ENCODE measurements at places on chromosomes 11 and 22.

- DNase-seq: no peak
These were observed 16.6 kb downstream of the ARAP1 start for GRCh38 chr11:72735495-72736027.

- no peak for DNase-seq
These were observed 12.0 kb downstream of the SART1 start for GRCh38 chr11:65973439-65974110.

DNA sequence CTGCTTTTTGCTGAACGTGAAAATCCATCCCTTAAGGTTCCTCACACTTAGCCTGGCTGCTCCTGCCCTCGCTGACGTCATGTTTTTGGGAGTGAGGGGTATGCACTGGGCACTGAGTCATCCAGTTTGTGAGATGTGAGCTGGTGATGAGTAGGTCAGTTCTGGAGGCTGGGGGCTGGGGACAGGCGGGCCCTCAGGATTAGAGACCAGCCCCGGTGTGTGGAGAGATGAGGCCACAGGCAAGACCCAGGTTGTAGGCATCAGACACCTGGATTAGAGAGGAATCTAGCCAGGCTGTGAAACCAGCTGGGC, 9.2 kb downstream of the KCNC1 start:
- DNase-seq: no peak

GRCh38 chr11:116339306-116340098, 433.3 kb downstream of the BUD13 start:
- DNase-seq: no peak

DNA sequence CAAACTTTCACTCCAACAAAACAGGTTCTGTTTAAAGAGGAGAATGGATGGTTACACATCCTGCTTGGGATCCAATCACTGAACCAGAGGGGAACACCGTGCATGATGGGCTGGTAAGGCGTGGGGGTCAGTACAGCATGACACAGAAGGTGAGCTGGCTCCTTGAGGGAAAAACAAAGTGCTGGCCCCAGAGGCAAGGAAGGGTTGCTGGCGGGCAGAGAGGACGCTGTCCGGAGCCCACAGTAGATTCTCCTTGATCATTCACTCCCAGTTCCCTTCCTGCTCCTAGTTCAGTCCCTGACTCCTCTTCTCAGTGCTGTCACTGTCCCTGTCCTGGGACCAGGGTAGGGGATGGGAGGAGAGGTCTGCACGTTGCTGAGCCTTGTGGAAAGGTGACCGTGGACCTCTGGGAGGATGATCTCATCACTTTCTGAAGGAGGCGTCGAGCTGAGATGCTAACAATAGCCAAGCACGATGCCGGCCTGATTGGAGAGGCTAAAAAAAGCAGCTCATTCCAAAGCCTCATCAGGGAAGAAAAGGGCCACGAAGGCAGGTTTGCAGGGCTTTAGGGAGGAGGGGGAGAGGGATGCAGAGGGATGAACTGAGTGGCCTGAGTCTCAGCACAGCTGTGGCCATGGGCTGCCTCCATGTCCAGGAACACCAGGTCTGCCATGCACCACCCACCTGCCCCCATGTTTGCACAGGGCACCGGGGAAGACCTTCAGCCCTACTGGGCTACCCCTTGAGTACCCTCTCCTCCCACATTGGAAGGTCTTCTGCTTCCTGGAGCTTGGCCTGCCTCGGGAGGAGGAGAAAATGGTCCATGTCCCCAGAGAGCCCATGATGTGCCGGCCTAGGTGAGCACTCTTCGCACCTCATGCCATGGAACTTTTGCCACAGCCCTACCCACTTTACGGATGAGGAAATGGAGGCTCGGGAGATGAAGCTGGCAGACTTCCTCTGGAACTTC, 72.7 kb upstream of the RTL6 start:
- DNase-seq: no peak

DNA sequence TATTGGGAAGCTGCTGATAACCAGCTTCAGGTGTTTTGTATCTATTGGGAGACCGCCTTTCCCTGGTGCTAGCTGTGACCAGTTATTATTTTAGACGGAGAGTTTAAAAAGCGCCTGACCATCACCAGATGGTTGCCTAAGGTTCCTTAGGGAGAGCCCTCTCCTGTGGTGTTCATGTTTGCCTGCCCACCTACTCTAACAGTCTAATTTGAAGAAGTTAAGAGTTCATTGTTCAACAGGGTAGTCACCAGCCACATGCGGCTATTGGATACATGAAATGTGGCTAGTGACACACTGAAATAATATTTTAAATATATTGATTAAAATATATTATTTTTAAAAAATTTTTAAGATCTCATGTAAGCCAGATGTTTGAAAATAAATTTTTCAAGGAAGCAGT, 71.3 kb upstream of the SLN start:
- DNase-seq: no peak

- DNase-seq: no peak
These were observed 133.2 kb downstream of the APOL5 start for GRCh38 chr22:35850831-35851230.

DNA sequence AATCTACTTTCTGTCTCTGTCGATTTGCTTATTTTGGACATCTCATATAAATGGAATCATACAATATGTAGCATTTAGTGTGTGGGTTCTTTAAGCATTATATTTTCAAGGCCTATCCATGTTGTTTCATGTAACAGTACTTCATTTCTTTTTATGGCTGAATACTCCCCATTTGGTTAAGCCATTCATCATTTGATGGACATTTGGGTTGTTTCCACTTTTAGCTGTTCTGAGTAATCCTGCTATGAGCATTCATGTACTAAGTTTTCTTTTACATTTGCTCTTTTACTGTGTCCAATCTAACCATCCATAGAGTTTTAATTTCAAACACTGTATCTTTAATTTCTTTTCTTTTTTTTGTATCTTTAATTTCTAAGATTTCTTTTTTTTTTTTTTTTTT, 55.6 kb upstream of the SPTBN2 start:
- no peak for DNase-seq

DNA sequence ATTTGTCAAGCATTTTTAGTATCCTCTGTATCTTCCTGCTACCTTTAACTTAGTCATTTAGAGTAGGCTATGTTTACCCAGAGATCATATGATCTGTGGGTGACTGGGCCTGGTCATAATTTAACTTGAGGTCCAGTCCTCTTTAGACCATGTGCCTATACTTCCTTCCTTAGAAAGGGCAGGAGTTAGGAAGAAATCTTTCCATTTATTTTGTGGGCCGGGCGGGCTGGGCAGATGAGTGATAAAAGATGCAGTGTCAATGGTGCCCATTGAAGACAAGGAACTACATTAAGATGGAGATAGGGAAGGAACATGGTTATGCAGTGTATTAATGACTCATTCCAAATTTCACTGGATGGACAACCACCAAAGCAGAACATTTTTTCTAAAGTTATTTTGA, 30.9 kb upstream of the PDE3B start:
- DNase-seq: no peak

DNA sequence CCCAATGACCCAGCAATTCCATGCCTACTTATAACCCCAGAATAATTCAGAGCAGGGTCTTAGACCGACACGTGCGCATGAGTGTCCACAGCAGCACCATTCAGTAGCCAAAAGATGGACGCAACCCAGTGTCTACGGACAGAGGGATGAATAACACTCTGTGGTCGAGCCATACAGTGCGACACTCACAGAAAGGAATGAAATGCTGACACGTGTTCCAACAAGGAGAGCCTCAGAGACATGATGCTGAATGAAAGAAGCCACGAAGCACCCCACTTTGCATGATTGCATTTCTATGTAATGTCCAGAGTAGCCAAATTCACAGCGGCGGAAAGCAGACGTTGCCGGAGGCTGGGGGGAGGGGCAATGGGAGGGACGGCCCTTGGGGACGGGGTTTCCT, 134.4 kb downstream of the CTTN start:
- no peak for DNase-seq

- DNase-seq: no peak
These were observed 59.3 kb upstream of the TTC12 start for GRCh38 chr11:113255096-113255495.

DNA sequence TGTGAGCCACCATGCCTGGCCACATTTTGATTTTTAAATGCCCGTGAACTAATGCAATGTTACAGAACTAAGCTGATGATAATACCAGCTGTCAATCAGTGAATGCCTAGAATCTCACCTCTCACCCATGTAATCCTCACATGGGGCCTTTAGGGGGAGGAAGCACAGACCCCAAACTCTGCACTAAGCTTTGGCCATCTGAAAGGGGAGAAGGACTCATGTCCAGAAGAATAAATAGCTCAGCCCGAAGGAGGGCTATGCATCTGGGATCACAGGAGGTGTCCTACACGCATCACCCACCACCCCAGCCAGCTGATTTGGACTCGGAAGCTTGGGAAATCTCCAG, 36.0 kb upstream of the YPEL1 start:
- no peak for DNase-seq

- no peak for DNase-seq
These were observed 64.2 kb downstream of the KREMEN1 start for GRCh38 chr22:29136782-29137700.

DNA sequence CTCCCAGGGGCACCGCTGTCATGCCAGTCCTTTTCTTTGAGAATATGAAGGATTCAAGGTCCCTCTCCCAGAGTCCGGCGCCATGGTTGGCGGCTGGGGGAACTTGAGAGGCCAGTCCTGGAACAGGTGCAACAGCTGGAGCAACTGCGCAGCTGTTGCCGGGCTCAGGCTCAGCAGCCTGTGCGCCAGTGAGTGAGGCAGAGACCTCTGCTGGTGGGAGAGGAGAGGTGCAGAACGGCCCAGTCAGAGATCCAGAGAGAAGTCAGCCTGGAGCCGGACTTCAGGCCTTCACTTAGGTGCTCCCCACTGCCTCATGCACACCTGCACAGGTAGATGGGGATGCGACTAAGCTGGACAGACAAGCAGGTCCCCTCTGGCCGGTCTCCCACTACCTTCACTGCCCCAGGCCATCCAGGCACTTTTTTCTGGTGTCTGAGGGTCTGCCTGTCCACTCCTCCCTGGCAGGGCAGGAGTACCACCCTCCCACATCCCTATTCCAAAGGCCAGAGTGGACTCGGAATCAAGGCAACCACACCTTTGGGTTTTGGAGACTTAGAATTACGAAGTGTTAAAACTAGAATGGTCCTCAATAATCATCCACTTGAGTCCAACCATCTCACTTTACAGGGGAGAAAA, 4.6 kb downstream of the CHRDL2 start:
- peak; percentile 62 for DNase-seq

- no peak for DNase-seq
These were observed 100.8 kb upstream of the TTC12 start for GRCh38 chr11:113213549-113213948.

DNA sequence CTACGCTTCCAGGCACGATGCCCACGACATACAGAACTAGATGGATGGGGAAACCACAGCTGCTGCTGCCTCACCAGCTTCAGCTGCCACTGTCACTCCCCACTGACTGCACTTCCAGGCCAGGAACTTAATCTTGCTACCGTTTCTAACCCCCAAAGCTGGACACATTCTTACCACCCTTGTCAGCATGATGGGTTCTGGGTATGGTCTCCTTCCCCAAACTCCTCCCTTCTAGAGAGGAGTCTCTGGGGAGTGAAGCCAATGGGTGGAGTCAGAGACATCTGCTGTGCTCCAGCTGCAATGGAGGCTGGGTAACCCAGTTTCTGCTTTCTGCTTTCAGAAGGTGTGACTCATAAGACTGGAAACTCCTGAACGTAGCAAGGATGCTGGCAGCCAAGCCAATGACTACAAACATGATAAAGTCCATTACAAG, 87.0 kb upstream of the THY1 start:
- DNase-seq: no peak

GRCh38 chr11:78097666-78098385, 18.2 kb upstream of the NDUFC2 start:
- DNase-seq: no peak

GRCh38 chr11:57251037-57251436, 14.0 kb upstream of the APLNR start:
- DNase-seq: no peak

GRCh38 chr11:9351321-9351881, 33.1 kb upstream of the IPO7 start:
- DNase-seq: no peak

GRCh38 chr11:57213342-57214097, 23.5 kb downstream of the APLNR start:
- no peak for DNase-seq

GRCh38 chr11:70140711-70141485, 62.2 kb upstream of the FADD start:
- DNase-seq: no peak

GRCh38 chr11:128294671-128295050, 292.7 kb downstream of the ETS1 start:
- no peak for DNase-seq

GRCh38 chr22:40051322-40051721, 56.6 kb downstream of the FAM83F start:
- no peak for DNase-seq

DNA sequence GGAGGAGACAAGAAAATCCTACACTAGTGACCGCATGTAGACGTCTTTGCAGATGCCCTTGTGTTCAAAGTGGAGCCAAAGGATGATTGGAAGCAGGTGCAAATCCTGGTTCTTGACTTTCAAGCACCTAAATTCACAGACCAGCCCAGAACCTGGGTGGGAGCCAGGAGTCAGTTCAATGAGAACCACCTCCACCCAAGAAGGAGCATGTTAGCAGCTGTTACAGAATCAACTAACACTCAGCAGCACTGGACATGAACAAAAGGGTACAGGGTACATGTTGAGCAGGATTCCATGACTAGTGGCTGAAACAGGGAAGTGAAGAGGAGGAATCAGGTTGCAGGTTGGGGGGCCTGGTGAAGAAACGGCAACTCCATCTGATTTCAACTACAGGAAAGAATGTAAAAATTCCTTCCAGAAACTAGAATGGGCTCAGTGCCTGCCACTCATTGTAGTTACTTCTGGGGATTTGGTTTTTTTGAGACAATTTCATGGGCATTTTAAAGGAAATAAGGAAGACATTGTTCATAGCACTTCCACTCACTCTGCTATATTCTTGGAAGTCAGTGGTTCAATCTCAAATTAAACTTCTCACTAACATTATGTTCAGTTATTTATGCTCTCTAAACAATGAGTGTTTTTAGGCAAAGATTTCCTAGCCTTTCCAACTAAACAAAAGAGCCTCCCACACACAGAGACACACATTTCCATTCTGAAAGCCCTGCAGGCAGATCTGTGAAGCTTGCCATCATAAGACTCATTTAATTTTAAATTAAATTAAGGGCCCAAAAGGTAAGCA, 173.3 kb downstream of the CADM1 start:
- DNase-seq: no peak

DNA sequence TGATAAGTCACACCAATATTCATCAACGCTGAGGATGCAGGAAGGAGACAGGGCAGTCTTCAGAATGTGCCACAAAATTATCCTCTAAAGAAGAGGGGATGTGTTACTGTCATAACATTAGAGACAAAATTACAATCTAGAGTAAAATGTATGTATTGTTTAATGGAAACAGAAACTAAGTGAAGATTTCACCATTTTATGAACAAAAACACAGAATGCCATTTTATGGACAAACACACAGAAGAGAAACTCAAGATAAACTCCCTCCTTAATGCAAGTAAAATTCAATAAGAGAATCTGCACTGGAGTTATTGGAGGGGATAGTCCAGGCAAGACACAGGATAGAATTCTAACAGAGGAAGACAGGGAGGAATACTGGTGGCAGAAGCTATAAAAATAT, 62.8 kb downstream of the LARGE2 start:
- peak; percentile 40 for DNase-seq
